ENCODE measurements at places on chromosomes 4 and X.

DNA sequence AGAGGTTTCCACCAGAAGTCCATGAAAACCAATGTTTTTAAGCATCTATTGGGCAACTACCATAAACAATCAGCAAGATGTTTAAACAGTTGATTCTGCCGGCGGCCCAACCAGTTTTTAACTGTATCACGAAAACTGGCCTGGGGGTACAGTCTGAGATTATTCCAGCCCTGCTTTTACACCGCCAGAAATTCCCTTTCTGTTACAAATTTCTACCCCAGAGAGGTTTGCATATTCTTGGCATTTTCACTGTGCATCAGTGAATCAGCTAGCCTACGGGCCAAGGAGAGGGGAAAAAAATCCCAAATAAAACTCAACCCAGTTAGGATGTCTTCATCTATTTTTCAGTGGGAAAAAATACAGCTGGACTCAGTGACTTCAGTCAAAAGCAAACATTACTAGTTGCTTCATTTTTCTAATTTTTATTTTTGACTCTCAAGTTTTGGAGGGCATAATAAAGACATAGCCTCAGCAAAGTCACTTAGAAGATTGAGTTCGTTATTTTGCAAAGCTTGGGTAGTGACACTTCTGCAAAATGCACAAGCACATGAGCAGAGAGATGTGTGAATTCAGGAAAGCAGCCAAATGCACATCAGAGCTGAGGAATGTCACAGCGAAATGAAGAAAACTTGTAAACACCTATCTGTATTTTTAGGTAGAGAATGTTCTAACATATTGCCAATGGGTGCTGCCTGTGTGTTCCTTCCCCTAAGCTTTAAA is 167.8 kb upstream of the GK2 start:
- DNase-seq: no peak

DNA sequence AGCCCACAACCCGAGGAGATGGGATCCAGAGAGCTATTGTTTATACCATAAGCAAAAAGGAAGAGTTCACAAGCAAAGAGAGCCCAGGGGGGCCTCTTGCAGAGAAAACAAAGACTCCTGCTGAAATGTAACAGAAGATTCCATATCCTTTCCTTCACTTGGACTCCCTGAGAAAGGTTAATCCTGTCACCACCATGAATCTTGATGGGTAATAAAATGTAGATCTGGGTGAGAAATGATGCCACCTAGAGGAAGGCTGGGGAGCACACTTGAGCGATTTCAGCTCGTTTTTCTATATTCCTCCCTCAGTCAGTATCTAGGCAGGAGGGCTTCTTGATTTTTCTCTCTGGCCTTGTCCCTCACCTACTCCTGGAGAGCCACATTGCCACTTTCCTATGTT is 10.2 kb upstream of the KCNE5 start:
- DNase-seq: peak; percentile 64

GRCh38 chr4:93346840-93347239 is 481.7 kb upstream of the ATOH1 start:
- no peak for DNase-seq

- no peak for DNase-seq
Observed at GRCh38 chrX:53330331-53330730, 48.9 kb upstream of the IQSEC2 start.

GRCh38 chrX:9765737-9766097 is at the start of gene GPR143:
GPR143 (minus strand) TSS chrX:9765847; CDS start chrX:9765817, 30 bp downstream.
- no peak for DNase-seq

DNA sequence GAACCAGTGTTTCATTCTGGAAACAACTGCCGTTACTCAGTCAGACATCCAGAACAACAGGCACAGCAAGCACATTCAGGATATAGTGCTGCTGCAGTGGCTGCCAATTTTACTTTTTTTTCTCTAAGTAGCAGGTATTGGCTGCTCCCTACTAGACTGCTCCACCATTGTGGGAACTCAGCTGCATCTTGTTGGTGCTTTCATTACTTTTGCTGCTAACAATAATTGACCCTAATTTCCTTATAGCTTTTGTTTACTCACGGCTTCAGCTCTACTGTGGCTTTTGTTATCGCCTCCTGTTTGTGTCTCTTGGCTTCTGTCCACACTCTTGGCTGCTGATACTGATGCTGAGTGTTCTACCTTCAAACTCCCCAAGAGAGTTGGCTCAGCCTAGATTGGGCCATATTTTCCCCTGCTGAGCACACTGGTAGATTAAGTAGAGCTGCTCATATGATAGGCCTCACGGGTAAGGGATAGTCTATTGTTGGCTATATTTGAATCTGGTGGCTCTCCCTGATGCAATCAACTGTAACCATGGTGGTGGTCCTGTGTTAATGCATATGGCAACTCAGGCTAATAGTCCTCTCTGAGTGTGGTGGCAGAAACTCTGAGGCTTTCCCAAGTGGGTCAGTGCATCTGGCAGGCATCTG is 44.5 kb upstream of the IL2 start:
- no peak for DNase-seq

DNA sequence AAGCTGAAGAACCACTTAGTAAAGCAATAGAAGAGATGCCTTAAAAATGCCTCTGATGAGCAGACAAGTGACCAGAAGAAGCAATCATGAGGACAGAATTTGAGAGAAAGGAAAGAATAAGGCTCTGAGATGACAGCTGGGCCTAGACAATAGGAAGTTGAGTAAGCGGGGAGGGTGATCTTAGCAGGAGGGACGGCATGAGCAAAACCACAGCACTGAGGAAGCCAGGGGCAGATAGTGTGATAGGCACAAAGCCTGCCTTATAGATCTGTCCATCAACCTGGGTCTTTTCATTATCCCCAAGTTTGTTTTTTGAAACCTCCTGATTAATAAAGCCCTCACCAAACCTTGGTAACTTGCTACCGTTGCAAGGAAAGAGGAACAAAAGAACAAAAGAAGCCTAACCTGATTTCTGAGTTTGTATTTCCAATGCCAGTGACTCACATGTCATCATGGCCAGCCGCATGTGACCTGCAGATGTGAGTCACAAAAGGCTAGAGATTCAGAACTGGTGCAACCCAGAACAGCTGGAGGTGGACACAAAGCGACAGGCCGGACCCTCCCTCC is 55.7 kb upstream of the PPARGC1A start:
- DNase-seq: no peak

- no peak for DNase-seq
Observed at GRCh38 chr4:8500966-8501365, 60.4 kb downstream of the TRMT44 start.

GRCh38 chrX:28278251-28278650 is 297.0 kb upstream of the DCAF8L1 start:
- DNase-seq: no peak

GRCh38 chr4:38896940-38897339 is 29.3 kb downstream of the FAM114A1 start:
- no peak for DNase-seq

GRCh38 chrX:30618160-30618765 is 35.0 kb upstream of the GK start:
- peak; percentile 17 for DNase-seq

DNA sequence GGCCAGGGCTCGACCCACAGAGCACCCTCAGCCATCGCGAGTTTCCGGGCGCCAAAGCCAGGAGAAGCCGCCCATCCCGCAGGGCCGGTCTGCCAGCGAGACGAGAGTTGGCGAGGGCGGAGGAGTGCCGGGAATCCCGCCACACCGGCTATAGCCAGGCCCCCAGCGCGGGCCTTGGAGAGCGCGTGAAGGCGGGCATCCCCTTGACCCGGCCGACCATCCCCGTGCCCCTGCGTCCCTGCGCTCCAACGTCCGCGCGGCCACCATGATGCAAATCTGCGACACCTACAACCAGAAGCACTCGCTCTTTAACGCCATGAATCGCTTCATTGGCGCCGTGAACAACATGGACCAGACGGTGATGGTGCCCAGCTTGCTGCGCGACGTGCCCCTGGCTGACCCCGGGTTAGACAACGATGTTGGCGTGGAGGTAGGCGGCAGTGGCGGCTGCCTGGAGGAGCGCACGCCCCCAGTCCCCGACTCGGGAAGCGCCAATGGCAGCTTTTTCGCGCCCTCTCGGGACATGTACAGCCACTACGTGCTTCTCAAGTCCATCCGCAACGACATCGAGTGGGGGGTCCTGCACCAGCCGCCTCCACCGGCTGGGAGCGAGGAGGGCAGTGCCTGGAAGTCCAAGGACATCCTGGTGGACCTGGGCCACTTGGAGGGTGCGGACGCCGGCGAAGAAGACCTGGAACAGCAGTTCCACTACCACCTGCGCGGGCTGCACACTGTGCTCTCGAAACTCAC is 3.6 kb downstream of the MID1IP1 start:
- peak; percentile 60 for DNase-seq

DNA sequence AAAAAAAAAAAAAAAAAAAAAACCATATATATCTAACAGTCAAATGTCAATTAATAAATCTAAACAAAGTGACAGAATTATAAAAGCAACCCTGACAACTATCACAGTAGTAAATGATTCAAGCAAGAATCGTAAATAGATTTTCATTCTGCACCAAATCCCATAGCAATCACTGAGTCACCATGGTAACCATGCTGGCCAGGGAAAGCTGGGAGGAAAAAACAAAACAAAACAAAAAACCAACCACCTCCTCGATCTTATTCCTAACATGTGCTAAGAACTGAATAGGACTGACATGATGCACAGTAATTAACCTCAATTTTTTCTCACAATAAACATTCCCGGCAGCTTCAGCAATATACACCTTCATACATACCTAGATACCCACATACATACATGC is 30.6 kb upstream of the RAB40A start:
- no peak for DNase-seq

GRCh38 chrX:11187001-11187400 is 75.9 kb downstream of the HCCS start:
- peak; percentile 37 for DNase-seq

GRCh38 chrX:1903236-1903935 is 288.5 kb downstream of the ASMT start:
- DNase-seq: peak; percentile 80

DNA sequence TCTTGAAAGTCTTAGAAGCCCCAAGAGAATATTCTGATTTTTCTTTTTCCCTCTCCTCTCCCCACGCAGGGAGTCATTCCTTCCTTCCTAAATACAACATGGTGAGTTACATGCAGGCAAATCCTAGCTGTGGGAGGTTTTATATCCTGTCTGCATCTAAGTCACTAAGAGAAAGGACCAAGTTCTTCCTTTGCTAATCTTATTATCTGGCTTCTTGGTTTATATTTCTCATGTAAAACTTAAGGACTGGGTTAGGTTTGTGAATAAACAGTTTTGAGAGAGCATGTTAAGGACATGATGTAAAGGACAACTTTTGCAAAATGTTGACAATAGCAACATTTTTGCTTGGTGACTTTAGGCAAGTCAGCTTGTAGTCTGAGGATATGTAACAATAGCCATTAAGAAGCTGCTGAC is 5.1 kb upstream of the CXCL9 start:
- peak; percentile 16 for DNase-seq

DNA sequence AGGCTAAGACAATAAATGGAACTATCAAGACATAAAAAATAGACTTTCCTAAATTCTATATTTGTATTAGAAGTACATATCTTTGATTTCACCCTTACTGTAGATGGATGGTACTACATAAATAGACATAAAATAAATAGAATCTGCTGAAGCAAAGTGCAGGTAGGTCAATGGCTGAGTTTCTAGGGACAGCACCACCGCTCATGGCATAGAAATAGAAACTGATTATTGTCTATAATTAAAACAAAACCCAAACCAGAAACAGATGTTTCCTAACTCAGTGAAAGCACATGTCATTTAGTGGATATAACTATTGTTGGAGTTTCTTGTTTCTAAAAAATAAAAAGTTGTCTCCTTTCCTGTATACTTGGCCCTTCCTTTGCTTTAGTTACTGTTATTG is 387.3 kb upstream of the ADGRL3 start:
- DNase-seq: no peak

- no peak for DNase-seq
Observed at GRCh38 chr4:56048383-56048701, 99.6 kb downstream of the CEP135 start.

DNA sequence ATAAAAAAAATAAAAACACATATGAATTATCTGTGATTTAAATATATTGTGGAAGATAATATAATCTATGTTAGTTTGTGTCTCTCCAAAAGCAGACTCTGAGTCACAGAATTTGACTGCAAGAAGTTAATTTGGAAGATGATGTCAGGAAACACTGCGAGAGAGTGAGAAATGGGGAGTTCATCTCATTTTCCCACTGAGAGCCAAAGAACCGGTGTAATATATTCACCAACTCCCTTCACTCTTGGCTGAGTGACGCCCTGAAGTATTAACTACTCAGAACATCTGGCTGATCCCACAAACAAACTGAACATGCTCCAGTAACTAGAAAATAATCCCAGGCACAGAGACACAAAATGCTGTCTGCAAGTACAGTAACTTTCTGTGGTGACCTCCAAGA is 345.8 kb upstream of the SPANXN1 start:
- DNase-seq: no peak

- DNase-seq: no peak
Observed at GRCh38 chrX:24542756-24543155, 77.7 kb downstream of the PDK3 start.

DNA sequence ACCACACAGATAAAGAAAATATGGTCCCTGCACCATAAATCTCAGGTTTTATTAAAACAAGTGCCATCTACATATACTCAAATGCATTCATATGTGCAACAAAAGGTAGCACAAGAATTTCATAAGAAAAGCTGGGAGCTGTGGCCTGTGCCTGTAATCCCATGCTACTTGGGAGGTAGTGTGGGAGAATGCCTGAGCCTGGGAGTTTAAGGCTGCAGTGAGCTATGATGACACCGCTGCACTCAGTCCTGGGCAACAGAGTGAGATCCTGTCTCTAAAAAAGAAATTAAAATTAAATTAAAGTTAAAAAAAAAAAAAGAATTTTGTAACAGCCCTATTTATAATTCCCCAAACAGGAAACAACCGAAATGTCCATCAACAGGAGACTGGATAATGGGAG is 81.3 kb upstream of the JADE1 start:
- no peak for DNase-seq

DNA sequence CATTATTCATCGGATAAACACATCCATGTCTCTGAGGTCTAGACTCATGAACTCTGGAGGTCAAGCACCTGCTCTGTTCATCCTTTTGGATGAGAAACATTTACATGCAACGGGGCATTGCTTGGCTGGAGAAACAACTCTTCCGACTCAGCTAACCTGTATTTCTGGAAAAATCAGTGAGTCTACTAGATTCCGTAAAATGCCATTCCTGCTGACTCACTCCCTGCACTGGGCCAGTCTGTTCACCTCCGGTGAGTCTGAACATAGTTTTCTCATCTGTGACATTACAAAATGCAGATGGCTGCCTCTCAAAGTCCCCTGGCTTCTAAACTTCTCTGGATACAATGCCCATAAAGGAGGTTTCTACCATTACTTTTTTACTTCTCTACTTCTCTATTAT is 185.7 kb upstream of the HS3ST1 start:
- DNase-seq: no peak

GRCh38 chr4:69656653-69657158 is 3.7 kb upstream of the UGT2A1 start:
- no peak for DNase-seq
